ENCODE measurements at places on chromosomes 3 and 15.

- DNase-seq: no peak
Observed at GRCh38 chr3:124034016-124034843, 42.3 kb upstream of the ROPN1 start.

DNA sequence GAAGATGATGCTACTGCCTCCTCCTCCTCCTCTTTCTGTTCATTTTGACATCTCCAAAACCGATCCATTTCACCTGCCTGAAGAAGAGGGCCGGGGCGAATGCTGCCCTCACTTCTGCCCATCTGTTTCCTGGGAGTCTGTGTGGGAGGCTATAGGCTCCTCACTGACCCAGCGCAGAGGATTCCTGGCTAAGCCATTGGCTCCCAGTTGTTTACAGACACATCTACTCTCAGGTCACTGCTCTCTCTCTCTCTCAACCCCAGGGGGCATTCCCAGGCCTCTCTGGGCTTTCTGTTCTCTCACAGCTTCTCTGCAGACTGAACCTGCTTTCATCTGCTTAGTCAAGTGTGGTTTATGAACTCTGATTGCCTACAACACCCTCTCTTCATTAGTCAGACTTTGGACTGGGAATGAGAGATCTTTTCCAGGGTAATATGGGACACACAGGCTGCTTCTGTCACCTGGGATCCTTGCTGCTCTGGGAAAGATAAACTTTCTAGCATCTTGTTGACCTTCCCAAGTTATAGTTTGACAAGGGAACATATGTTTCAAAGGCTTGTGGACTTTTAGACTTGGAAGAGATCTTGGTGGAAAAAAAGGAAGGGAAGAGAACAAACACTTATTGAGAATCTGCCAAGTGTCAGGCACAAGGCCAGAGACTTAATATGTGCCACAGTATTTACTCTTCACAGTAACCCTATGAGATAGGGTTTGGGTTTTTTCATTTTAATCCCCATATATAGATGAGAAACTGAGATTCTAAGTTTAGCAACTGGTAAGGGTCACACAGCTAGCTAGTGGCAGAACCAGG is 30.2 kb upstream of the USP3 start:
- peak; percentile 72 for DNase-seq

- DNase-seq: no peak
Observed at GRCh38 chr3:141328286-141329166, 39.8 kb upstream of the ZBTB38 start.

DNA sequence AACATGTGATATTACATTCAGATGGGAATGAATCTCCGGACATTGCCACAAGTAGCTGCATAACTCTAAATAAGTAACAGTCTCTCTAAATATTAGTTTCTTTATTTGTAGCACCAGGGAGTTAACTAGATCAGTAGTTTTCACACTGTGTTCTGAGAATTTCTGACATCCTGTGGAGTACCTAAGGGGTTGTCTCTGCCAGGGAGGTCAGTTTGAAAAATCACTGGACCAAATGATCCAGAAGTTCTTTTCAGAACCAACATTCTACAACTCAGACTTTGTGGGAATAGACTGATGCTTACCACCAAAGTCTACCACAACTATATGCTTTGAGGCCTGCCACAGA is 9.0 kb upstream of the ILDR1 start:
- DNase-seq: no peak
